ENCODE measurements at places on chromosomes 6 and 20.

DNA sequence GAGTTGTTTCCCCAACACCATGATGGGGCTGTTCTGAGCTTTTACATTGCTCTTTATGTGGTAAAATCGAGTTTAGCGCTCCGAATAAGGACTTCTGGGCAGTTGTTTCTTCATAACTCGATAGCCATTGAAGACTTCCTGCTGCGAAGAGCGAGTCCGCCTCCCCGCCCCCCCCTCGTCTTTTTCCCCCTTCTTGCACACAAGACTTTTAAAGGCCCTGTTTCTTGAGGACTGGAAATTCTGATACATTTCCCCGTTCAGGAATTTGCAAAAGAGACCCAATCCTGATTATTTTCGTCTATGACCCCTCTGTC, 1.5 kb upstream of the CITED2 start:
- no peak for DNase-seq

DNA sequence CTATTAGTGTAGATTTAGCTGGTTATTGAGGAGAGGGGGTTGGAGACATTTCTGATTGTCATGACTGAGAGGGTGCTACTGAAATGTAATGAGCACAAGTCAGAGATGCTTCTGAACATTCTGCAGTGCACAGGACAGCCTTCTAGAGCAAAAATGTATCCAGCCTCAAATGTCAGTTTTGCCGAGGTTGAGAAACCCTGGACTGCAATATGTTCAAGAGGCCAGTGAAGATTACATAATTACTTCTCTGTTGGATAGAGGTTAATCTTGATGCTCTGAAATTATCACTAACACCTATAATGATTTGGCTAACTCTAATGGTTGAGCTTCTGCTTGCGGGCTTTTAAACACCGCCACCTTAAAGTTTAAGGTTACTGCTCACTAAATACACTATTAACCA, 3.4 kb upstream of the DUSP22 start:
- DNase-seq = no peak

GRCh38 chr6:139648430-139649000, 274.1 kb upstream of the CITED2 start:
- no peak for DNase-seq

DNA sequence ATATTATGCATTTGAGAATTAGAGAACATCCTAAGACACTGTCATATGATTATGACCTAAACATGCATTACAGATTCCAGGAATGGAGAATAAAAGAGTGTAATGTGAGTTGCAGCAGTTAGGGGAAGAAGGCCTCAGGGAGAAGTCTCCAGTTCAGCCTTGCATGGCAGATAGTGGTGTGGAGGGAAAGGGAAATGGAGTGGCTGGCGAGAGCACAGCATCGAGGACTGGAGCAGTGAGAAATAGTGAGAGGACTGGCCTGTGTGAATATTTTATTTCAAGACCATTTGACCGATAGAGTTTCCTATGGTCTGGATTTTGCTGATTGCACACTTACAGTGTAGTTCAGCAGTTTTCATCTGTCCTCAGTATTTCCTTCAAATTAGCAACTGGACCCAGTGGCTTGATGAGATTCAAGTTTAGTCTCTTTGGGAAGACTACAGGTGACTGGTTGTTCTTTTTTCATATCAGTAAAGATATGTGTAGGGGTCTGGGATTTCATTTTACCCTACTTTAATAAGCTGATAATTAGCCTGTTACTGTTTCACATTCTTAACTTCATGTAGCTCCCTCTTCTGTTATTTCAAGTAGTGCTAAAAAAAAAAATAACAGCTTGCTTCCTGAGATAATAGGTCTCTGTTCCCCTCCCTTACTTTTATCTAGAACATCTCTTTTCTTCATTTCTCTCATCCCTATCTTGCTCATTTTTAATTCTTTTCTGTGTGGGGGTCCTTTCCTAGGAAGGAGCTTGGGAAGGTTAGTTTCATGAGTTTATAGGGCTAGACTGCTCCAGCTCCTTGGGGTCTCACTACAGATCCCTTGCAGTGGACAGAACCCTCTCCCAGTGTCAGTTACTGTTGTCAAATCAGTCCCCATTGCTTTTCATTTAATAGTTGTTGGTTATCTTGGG, 27.9 kb downstream of the BLTP3A start:
- DNase-seq = no peak

DNA sequence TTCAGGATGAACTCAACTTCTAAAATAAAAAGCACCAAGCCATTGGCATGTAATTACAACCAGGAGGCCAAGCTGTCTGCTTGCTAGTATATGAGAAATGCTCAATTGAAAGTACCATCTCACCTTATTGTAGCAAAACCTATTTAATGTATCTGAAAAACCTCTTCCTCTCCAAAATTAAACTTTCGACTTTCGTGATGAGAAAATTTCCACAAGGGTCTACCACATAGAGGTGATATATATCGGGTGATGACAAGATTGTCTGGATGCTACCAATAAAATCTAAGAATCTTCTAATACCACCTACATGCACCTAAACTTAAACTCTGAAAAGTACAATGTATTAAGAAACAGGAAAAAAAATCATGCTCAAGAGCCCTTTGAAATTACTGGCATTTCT, 74.2 kb downstream of the ATXN1 start:
- DNase-seq = no peak

DNA sequence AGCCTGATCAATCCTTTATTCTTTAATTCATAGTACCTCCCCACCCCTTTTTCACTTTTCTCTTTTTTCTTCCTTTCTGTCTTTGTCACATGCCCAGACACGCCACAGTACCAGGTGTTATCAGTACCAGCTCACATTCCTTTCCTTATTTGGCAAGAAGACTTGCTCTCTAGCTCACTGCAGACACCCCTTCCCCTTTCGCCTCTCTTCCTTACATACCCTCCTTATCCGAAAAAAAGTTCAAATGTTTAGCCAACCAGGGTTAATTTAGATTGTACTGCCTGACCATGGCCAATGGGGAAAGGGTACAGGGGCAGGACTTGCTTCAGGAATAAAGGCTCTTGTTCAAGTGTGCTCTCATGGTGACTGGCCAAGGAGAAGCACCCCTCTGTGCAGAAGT, 9.3 kb upstream of the SIRPB2 start:
- DNase-seq = no peak

DNA sequence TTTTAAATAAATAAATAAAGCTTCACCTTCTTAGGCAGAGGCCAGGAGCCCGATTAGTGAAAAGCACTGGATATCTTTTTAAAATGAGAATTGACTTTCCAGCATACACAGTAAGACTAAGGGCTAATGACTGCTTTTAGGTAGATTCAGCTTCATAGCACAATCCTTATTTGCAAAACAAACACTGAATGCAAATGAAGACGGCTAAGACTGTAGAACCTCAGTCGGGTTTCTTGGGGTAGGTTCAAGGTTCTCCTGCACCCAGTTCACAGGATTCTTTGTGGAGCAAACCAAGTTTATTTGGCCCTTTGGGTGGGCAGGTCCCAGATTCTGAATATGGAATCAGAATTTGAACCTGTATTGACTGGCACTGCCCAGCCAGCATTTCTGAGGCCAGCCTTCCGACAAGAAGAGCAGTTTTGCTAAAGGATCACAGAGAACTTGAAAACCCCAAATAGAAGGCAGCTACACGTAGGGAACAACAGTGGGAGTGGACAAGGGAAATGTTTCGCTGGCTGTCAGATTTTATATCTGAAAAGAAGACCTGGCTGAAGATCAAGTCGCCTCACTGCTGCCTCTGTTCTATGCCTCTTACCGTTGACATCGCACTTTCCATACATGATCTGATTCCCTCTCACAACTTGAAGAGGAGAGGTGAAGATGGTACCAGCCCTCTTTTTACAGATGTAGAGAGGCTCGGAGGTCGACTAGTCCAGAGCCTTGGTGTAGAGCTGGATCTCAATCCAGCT, 8.2 kb downstream of the TRERF1 start:
- DNase-seq = no peak

- DNase-seq = no peak
Measured at GRCh38 chr6:119110601-119111548, 32.4 kb upstream of the FAM184A start.

DNA sequence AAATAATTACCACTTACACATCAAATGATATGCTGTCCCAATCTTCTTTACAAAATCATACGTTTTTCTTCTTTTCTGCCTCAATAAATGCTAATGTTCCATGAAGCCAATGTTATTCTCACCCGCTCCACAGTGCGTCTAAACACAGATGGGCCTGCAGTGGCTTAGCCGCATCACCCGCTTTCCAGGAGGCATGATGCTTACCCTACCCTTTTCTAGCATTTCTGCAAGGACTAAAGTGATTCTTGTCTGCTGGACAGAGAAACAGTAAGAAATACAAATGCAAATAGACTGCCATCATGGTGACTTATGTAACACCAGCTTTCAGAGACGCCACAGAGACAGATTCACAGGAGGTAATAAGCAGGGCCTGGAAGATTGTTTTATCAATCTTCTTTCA, 104.4 kb downstream of the RNASET2 start:
- no peak for DNase-seq

DNA sequence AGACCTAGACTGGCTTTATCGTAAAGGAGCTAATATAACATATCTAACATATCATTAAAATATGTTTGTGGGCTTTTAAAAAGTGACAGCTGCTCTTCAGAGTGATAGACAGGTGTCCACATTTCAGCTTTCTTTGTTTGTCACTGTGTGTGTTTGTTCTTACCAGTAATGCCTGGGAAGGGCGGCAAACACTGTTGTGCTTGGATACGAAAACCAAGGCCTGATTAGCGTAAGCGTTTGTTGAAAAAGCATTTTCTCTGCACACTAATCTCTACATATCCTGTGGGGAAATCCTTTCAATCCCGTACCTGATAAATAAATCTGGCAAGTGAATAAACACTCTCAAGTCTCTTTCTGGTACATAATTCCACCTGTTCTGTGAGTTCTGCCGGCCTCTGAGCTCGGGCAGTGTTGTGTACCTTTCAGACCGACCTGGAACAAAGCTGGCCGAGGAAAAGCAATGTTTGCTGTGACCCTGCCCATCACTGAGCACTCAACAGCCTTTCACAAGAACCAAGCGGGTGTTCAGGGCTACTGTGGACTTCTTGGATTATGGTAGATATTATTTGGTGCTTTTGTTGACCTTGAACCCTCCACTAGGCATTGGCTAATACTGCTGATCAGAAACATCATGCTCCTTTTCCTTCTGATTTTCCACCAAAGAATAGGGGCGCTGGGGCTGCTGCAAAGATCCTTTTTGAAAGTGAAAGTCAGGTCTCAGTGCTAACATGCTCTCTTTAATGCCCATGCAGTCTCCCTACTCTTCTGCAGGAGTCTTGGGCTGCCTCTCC, 100.4 kb downstream of the CD83 start:
- DNase-seq = no peak

GRCh38 chr6:169087443-169088041, 166.1 kb downstream of the THBS2 start:
- DNase-seq = no peak

DNA sequence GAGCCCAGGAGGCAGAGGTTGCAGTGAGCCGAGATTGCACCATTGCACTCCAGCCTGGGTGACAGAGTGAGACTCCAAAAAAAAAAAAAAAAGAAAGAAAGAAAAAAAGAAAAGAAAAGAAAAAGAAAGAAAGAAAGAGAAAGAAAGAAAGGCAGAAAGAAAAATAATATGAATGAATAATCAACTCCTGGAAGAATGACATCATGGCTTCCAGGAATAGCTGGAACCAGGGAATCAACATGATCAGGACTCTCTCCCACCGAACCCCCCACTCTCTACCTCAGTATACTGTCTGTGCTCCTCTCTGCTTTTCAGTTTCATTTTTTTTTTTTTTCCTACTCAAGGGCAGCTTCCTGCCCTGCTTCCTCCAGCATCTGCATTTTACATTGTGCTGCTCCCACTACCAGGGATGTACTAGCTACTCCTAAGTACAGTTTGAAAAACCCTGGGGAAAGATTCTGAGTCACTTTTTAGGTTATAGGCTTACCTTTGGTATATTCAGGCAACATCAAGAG, 19.7 kb upstream of the MTCL3 start:
- no peak for DNase-seq

DNA sequence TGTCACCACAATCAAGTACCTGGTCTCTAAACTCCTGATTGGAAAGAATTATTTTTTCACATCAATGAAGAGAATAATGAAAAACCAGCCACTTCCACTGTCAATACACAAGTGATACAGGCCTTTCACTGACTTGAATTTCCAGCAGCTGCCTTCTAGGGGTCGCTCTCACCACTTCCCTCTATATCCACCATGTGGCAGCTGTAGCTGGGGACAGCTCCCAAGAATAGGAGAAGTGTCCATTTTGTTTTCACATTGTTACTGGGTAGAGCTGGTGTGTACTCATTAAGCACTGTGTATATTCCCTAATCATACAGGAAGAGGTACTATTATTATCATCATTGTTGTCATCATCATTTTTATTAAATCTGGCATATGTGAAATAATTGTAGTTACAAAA, 438.4 kb upstream of the SPTLC3 start:
- no peak for DNase-seq

GRCh38 chr6:156189195-156189594, 588.0 kb upstream of the ARID1B start:
- no peak for DNase-seq

DNA sequence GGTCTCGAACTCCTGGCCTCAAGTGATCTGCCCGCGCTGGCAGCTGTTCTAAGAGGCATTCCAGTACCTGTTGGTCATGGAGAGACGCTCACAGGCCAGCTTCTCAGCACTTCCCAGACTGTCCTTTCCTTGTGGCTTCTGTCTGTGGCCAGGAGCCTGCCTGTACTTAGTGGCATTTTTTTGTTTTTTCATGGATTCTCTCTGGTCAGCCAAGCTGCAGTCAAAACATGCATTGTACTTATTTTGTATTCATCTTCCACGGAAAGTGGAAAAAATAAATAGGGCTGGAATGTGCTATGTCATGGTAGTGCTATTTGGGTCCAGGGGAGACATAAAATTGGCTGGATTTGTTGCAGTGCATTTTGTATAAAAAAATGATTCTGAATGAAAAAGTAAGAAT, 29.1 kb downstream of the ZDHHC14 start:
- no peak for DNase-seq

- no peak for DNase-seq
Measured at GRCh38 chr20:53652859-53653517, 59.3 kb upstream of the ZNF217 start.

DNA sequence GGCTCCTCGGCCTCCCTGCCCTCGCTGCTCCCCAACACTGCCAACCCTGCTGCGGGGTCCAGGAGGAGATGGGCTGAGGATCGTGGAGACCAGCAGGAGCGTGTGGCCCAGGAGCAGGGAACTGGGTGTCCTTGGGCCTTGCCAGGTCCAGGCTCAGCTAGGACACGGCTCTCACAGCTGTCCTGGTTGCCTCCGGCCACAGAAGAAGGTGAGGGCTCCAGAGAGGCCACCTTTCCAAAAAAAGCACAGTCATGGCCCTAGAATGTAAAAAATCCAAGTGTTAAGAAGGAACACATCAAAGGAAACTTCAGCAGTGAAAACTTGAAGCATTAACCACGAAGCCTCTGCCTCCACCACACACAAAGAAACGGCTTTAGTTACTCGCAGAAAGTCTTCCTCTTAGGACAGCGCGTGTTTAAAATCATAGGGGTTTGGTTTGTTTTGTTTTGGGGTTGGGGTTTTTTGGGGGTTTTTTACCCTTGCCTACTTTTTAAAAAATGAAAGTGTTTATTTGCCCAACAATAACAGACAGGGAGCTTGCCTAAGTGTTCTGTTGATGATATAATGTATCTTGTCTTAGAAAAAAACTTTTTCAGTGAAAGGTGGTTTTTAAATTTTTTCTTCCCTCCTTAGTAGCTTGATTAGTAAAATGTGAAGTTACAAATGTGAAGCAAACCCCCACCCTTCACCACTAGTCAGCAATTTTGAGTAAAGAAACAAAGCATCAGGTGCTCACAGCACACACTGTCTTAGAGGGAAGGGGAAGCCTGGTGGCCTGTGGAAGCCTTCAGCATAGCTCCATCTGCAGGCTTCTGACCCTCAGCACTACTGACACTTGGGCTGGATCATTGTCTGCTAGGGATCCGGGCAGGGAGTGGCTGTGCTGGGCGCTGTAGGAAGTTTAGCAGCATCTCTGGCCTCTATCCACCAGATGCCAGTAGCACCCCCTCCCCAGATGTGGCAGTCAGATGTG, 60.0 kb downstream of the PTPN1 start:
- DNase-seq = no peak

Data from stimulated activated CD4-positive, alpha-beta T cell treated with anti-CD3 and anti-CD28 coated beads, Interleukin-15, amount 100 ng/mL, for 1 hour (primary cell).